ENCODE measurements at places on chromosomes 16 and 17. TPM values are rescaled to one million over a fixed set of nuclear protein-coding genes. Genes with fewer than 3 reads are reported as not detected.

The TMUB2 gene
- total RNA-seq = 67.2 TPM

The PRR29 gene
- total RNA-seq = 0.09 TPM

The CD300A gene
- 4.1 TPM for total RNA-seq

The ACOX1 gene
- total RNA-seq = 75.5 TPM

The SNTB2 gene
- 33.7 TPM for total RNA-seq

The CCL13 gene
- not detected for total RNA-seq

DNA sequence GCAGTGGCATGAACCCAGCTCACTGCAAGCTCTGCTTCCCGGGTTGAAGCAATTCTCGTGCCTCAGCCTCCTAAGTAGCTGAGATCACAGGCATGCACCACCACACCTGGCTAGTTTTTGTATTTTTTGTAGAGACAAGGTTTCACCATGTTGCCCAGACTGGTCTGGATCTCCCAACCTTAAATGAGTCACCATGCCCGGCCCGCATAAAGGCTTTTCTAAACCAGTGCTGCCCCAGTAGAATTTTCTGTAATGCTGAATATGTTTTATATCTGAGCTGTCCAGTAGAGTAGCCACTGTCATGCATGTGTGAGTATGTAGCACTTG, 36.9 kb upstream of the WSB1 start:
- DNase-seq = no peak

- DNase-seq = peak; percentile 94
Measured at GRCh38 chr16:69186642-69187445, at the start of gene SNTB2. Gene SNTB2, plus strand, starts transcription at chr16:69187164. Its CDS starts 3 bp downstream, at chr16:69187167.

- DNase-seq = no peak
Measured at GRCh38 chr17:77316191-77316641, 175.4 kb downstream of the SEC14L1 start.

GRCh38 chr16:9840761-9841665, 341.2 kb downstream of the GRIN2A start:
- DNase-seq = no peak

DNA sequence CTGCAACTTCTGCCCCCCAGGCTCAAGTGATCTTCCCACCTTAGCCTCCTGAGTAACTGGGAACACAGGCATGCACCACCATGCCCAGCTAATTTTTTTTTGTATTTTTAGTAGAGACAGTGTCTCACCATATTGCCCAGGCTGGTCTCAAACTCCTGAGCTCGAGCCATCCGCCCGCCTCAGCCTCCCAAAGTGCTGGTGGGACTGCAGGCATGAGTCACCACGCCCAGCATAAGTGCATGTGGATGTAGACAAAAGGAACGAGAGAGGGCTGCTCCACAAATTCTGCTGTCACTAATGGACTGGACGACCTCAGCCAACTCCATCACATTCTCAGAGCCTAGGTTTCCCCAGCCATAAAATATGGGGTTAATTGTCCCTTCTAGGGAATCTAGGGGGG, 7.7 kb upstream of the SP2 start:
- no peak for DNase-seq

DNA sequence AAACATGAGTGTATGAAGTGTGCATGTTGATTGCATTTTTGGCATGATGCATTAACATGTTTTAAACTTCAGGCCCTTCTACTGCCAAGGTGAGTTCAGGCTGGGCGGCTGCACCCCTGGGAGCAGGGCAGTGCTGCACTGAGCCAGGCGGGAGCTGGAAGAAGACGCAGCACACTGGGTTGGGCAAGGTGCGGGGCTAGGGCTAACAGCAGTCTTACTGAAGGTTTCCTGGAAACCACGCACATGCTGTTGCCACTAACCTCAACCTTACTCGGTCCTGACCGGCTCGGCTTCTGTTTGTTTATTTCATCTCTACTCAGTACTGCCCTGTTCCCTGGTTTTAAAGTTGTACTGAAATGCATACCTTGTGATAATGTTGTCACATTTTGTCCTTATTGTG, 61.0 kb downstream of the MAP2K4 start:
- no peak for DNase-seq

DNA sequence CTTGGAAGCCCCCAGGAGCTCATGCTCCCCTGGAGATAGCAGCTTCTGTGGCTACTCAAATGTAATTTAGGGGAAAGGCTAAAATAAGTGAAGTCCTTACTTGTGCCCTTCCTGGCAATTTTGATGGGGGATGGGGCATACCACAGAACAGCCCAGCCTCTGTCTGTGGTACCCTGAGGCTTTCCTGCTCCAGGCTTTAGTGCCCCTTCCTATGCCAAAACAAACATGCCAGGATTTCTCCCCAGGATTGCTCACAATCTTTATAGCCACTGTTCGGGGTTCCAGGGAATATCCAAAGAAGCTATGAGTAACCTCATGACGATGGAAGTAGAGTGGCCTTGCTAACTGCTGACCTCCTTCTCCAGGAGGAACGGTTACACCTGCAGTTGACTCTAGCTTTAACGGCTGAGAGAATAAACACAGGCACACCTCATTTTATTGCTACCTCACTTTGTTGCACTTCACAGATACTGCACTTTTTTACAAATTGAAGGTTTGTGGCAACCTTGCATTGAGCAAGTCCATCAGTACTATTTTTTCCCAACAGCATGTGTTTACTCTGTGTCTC, 24.9 kb downstream of the CCL4 start:
- DNase-seq = no peak

- DNase-seq = no peak
Measured at GRCh38 chr16:68480084-68480995, 32.0 kb upstream of the SMPD3 start.

- no peak for DNase-seq
Measured at GRCh38 chr17:36055921-36056520, 8.1 kb upstream of the CCL18 start.

- peak; percentile 80 for DNase-seq
Measured at GRCh38 chr17:27601069-27601974, 29.7 kb upstream of the LGALS9 start.

GRCh38 chr16:84823484-84823883, 3.7 kb downstream of the CRISPLD2 start:
- DNase-seq = no peak

DNA sequence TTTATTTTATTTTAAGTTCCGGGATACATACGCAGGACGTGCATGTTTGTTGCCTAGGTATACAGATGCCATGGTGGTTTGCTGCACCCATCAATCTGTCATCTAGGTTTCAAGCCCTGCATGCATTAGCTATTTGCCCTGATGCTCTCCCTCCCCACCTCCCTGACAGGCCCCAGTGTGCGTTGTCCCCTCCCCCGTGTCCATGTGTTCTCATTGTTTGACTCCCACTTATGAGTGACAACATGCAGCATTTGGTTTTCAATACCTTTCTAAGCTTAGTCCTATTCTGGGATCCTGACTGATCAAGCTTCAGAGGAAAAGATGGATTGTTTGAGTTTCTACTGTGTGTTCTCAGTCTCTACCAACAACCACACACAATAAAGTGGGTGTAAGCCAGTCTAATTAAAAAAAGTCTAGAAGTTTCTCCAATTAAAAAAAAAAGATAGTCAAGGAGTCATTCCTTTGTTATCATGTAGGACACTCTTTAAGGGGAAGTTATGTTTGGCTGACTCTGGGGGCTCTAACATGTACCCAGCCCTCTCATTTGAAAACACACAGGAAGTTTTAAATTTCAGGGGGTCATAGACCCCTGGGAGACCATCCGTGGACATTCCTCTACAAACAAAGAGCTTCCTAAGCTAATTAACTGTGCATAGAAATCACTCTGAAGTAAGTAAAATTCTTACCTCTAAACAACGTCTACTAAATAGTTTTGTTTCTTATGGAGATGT, 66.3 kb upstream of the ADAMTS18 start:
- no peak for DNase-seq

GRCh38 chr17:77897741-77898301, 60.7 kb upstream of the TNRC6C start:
- no peak for DNase-seq

DNA sequence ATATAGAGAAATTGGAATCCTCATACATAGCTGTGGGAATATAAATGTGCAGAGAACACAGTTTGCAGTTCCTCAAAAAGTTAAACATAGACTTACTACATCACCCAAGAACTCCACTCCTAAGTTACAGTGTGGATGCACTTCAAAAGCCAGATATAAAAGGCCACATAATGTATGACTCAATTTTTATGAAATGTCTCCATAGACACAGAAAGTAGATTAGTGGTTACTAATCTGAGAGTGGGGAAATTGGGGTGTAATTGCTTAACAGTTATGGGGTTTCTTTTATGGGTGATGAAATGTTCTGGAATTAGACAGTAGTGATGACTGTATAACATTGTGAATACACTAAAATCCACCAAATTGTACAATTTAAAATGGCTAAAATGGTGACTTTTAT, 60.9 kb downstream of the CACNG1 start:
- DNase-seq = no peak

GRCh38 chr17:29155966-29156338, 24.2 kb downstream of the MYO18A start:
- DNase-seq = no peak

- DNase-seq = no peak
Measured at GRCh38 chr16:66842765-66843164, 1.4 kb upstream of the CA7 start.

- no peak for DNase-seq
Measured at GRCh38 chr17:59180626-59181025, 25.1 kb downstream of the PRR11 start.

DNA sequence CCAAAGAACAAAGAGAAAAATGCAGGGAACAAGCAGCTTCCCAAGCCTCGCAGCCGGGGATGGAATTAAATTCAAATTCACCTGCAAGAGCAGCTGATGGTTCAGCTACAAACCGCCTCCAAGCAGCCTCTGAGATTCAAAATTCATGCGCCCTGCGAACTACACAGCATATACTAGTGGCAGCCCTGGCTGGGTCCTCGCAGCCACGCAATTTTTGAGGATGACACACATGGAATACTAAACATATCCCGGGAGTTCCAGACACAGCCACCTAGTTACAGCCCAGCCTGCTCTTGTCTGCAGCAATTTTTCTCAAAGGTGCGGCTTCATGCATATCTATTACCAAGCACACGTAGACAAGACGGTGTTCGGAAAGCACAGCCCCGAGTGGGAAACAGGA, 35.9 kb upstream of the KIFC3 start:
- no peak for DNase-seq

DNA sequence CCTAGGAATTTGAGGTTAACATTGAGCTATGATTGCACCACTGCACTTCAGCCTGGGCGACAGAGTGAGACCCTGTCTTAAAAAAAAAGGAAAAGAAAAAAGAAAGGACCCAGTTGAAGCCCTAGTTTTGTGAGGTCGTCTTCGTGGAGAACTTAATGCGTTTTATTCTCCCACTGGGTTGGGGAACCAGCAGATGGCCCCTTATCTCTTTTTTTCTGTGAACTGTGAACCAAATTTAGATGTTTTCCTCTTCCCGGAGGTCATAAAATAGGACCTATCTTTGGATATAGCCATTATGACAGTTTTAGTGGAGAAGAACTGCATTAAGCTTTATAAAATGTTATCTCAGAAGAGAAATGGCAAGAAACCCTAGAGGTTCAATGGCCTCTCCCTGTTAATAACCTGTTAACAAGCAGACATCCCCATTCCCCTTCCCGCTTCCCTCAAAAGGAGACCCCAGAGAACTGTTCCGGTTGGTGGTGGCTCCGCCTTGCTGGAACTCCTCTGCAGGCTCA, 23.5 kb downstream of the KIAA0513 start:
- no peak for DNase-seq

DNA sequence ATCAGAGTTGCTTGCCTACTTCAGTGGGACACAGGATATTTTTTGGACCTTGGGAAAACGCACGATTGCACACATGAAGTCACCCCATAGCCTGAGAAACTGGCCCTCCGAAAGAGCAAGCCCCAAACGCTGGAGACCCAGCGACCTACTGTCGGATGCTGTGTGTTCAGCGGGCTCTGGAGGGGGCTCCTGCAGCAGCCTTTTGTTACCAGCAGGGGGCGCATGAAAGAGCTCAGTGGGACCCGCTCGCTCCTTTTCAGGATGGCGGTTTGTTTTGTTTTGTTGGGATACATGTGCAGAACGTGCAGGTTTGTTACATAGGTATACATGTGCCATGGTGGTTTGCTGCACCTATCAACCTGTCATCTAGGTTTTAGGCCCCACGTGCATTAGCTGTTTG, 28.4 kb downstream of the MYH3 start:
- DNase-seq = no peak

DNA sequence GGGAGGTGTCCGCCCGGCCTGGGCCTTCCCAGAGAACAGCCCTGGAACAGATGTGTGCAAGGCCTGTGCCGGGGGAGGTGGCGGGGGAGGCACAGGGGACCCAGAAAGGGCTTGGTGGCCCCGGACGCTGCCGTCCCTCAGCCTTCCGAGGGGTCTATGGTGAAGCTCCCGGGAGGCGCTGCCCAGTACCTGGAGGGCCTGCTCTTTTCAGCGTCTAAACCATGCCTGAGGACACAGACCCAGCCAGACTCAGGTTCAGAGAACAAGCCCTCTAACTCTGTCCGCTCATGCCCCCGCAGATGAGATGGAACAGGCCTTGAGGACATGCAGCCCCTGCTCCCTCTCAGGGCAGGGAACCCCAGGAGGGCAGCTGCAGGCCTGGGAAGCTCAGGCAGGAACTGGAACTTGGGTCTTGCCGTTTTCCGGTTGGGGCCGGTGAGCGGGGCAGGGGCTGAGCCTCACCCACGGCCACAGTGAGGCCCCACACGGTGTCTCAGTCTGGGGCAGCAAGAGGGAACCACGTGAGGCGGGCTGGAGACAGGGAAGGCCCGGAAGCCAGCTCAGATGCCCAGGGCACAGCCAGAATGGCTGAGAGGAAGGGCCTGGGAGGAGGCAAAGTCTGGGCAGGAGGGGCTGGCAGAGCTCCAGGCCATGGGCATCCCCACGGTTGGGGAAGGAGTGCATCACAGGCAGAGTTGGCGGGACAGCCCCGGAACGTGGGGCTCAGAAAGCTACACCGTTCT, 12.5 kb downstream of the SLC16A3 start:
- peak; percentile 66 for DNase-seq

DNA sequence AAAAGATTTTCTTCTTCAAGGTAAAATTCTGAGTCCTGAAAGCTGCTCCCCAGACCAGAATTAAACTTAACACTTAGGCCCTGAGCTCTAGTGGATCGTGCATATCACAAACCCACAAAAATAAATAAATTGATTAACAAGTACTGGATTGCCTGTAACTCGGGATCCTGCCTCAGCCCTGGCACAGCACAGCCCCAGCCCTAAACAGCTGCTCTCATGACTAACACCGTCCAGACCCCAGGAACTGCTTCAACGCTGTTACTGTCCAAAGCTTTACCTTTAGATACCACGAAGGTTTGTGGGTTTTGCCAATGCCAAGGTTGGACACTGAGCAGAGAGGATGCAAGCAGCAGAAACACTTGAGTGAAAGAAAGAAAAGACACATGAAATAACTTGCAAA, 172.5 kb downstream of the COPRS start:
- no peak for DNase-seq
